ENCODE measurements at places on chromosomes 16 and 17. TPM values are rescaled to one million over a fixed set of nuclear protein-coding genes. Genes with fewer than 3 reads are reported as not detected.

The GPR179 gene
- not detected for total RNA-seq

The ZNF821 gene
- 3.4 TPM for total RNA-seq

The USP36 gene
- 14.1 TPM for total RNA-seq

The COIL gene
- total RNA-seq, result 11.0 TPM

The ADAM11 gene
- 0.28 TPM for total RNA-seq

The TMEM100 gene
- 2.7 TPM for total RNA-seq

The BMERB1 gene
- total RNA-seq, result 43.3 TPM

The P2RX5 gene
- total RNA-seq, result 2.7 TPM

The NPTX1 gene
- total RNA-seq, result 5.6 TPM

The CIAO2B gene
- 166 TPM for total RNA-seq

The TEKT1 gene
- total RNA-seq, result not detected
